NCI-H187 treated with DMSO at 0.1 percent for 48 hours (cell line): ENCODE measurements at places on chromosomes 6 and 20.

- DNase-seq = no peak
Measured at GRCh38 chr6:53702316-53702715, 36.8 kb upstream of the KLHL31 start.

DNA sequence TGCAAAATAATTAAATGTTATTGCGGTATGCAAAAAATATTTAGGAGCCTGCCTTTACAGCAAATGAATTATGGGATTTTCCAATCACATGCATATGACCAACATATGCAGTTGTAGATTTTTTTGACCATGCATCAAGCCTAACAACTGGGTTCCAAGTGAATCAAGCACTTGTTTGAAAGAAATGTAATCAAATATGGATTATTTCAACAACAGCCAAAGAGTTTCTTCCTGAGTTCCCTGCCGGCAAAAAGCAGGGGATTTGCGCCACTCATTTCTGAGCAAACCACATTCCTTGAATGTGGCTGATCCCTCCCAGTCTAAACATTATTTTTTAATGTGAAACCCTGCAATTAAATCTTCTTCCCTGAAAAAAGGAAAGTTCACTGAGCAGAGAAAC lies 100.1 kb upstream of the ADTRP start:
- no peak for DNase-seq

DNA sequence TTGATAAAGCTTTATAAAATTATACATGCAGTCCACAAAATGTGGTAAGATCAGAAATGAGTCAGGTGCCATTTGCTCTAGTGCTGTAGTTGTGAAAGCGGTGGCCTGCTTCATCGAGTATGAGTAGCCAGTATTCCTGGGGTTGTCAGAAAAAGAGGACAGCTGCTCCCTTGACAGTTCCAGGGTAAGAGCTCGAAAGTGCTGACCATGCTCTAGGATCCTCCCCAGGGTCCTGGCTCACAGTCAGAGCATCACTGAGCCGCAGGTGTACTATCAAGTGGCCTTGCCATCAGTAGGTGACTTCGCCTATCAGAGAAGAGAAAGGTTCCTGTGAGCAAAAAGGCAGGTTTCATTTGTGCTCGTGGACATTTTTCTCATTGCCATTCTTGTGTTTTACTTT lies 3.6 kb downstream of the BTBD3 start:
- DNase-seq = no peak

DNA sequence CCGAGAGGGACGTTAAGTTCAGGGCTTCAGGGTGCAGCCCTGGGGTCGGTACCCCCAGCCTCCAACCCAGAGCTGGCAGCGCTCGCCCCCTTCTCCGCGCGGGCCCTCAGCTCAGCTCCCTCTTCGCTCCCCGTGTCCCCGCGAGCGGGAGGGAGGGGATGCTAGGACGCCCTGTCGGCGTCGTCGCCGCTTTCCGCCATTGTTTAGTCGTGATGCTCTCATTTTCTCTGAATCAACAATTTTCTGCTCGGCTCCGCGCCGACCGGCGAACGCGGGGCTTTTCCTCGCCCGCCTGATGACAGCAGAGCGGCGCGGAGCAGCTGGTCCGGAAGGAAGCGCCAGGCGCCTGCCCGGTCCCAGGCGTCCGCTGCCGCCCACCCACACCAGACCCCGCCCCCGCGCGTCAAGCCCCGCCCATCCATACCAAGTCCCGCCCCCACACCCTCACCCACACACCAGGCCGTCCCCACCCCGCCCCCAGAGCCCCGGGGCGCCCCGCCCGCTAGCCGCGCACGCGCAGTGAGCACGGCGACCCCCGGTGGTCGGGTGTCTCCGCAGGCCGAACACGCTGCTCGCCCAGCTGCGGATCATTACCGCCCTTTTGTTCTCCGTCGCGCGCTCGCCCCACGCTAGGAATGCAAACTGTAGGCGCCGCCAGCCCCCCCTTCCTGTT lies 50.1 kb upstream of the SLC32A1 start:
- DNase-seq = no peak

DNA sequence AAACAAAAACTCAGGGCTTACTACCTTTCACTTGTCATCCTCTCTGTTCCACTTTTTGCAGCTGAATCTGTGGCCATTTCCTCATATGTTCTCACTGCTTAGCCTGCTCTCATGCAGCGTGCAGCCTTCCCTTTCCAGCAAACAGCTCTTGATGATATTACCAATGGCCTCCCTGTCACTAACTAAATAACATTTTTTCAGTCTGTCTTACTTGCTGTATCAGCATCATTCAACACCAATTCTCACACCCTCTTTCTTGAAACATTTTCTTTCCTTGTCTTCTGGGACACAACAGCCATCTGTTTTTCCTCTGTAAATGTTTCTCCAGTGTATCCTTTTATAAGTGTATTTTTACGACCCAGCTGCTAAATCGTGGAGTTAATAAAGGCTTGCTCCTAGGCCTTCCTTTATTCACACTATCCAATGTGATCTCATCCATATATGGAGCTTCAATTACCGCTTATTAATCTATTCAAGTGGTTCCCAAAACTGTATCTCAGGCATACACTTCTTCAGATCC lies 523.6 kb upstream of the RNF217 start:
- no peak for DNase-seq

DNA sequence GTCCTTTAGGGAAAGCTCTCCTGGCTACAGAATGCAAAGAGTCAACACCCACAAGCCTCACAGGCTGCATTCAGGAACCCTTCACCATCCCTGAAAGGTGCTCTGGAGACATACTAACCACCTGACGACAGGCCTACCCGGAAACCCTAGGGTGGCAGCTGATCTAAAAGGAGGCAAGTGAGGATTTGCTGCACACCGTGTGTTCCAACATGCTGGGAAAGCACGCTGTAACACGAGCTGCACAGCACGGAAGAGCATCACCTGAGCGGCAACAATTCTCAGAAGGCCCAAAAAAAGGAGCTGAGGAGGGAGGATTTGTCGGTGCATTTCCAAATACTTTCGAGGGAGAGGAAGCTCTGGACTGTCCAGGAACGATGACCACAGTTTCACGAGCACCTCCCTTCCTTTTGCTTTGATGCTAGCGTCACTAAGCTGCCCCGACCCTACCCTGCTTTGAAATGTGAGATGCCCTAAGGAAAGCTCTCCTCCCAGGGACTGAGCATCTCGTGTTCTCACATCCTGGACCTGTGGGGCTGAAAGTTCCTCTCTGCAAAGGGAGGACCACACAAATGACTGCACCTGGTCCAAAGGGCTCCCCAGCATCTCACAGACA lies 87.0 kb downstream of the PPP1R3G start:
- DNase-seq = no peak

DNA sequence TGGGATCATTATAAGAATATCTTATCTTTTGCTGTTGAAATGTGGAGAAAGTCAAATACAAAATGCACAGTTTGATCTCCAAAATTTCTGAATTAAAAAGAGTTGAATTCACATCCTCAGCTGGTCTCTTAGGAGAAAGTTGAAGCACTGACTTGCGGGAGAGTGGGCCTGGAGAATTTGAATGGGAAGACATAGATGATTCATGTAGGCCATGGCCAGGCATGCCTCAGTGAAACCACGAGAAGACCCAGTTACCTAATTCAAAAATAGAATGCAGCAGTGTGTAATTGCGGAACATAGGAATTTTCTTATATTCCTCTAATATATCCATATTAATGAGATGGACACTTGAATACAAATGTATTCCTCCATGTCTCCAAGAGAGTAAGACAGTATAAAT lies 53.0 kb upstream of the DTNBP1 start:
- DNase-seq = no peak

DNA sequence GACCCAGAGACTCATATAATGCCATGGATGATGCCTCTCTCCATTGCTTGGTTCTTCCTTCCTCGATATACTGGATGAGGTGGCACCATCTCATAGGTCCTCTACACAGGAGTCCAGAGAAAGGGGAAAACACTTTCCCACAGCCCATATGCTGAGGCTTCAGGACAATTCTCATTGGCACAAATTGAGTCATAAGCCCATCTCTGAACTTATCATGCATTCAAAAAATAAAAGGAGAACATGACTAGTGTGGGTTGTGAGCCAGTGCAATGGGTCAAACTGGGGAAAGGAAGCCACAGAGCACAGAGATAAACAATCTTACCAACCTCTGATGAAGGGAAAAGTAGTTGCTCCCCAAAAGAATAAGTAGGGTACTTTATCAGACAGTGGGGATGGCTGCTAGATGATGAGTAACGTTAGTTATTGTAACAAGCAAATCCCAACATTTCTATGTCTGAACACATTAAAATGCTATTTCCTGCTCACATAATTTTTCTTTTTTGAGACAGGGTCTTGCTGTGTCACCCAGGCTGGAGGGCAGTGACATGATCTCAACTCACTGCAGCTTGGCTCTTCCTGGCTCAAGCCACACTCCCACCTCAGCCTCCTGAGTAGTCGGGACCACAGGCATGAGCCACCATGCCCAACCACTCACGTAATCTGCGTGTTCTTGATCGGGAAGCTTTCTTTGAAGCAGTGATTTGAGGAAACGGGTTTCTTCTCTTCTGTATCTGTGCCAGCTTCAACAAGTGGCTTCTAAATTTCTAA lies 27.0 kb downstream of the SOD2 start:
- no peak for DNase-seq

- no peak for DNase-seq
Measured at GRCh38 chr6:125099211-125100073, 54.1 kb upstream of the TPD52L1 start.

DNA sequence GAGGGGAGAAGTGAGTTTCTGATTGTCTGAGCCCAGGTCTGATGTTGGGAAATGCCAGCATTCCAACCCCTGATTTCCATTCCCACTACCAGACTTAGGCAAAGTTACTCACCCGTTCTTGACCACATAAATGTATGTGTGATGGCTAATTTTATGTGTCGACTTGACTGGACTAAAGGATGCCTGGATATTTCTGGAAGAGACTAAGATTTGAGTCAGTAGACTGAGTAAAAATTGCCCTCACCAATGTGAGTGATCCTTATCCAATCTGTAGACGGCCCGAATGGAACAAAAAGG lies 95.8 kb upstream of the TAB2 start:
- DNase-seq = no peak

GRCh38 chr20:53597030-53597482 lies 3.4 kb upstream of the ZNF217 start:
- DNase-seq = no peak

GRCh38 chr6:170063851-170064602 lies 226.9 kb downstream of the DLL1 start:
- DNase-seq = no peak

GRCh38 chr20:58790454-58790853 lies 60.2 kb downstream of the GNAS-AS1 start:
- DNase-seq = no peak

DNA sequence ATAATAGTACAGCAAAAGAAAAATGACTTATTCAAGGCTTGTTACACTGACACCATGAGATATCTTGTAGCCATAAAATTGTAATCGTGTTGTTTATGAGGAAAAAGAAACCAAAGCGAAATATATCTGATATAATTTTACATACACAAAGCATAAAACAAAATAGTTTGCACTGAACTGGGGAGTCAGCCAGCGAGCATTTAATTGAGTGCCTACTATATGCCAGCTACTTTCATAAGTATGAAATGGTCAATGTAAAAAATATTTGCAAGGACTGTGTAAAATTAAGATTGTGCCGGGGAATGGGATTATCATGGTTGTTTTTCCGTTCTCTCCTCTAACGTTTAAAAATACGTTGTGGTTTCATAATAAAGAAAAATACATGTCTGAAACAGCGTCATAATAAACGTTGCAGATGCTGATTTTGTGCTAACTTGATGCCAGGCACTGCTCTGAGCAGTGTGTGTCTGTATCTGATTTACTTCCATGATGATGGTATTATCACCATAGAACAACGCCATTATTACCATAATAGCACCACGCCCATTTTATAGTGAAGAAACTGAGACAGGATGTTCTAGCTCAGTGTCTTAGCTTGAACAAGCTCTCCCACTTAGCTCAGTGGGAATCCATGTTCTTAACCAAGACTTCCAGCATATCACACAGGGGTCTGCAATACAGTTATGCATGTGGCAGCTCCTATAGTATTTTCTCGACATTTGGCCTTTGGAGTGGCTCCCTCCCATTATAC lies 144.6 kb downstream of the BCAS1 start:
- DNase-seq = no peak

DNA sequence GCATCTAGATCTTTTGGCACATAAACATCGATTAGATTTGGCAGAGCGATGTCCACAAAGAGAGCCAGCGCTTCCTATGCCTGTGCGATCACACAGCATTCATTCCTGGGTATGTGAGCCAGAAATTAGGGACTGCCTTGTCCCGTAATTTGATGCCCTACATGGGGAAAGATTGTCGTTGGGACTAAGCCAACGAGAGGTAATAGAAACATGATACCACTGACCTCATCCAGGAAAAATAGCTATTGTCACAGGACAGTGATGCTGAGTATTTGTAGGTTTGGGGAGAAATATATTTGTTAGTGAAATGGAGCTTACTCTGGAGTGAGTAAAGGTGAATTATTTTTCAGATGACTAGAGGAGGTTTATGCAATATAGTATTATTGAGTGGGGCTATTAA lies 154.0 kb downstream of the TSHZ2 start:
- no peak for DNase-seq

GRCh38 chr20:32993496-32994050 lies 10.7 kb downstream of the SUN5 start:
- no peak for DNase-seq

DNA sequence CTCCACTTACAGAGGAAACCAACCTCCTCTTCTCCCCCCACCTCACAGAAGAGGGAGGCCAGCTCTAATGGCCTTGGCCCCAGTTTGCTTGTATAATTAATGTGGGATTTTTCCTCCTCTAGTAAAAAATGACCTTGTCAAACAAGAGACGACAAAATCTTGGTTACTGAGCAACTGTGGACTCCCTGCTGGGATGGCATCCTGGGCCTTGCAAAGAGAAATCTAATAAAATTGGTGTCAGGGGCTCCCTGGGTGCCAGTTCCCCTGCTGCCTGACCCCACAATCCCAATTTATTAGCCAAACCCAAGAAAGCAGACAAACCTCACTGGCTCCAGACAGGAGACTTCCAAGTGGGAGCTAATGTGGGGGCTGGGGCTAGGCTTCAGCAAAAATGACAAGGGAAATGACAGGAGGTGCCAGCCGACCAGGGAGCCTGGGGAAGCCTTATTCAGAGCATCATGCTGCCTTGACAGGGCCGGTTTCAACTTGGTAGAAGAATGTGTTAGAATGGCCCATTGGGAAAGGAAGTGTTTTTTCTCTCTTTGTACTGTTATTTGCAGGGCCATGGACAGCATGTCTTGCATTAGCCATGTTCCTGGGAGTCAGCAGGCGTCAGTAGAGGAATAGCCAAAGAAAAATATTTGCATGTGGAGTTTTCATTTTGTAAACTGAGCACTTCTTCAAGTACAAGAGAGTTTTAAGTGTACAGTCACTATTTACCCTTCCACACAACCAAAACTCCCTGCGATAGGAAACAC lies 816.9 kb downstream of the DHX35 start:
- DNase-seq = no peak

DNA sequence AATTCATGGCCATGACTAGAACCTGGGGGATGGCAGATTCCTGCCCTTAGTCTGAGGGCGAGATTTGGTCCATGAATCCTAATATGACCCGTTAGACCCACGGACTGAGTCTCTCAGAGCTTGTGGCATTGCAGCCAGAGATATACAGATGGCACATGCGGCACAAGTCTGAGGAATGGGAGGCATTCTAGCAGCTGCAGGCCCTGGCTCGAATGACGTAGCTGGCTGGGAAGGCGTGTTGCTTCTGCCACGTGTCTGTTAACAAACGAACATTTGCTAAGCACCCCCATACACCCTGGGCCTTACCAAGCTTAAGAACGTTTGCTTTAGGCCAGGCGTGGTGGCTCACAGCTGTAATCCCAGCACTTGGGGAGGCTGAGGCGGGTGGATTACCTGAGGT lies 68.0 kb downstream of the CD164 start:
- no peak for DNase-seq
